ENCODE measurements at places on chromosomes 5 and 9. TPM values are rescaled to one million over a fixed set of nuclear protein-coding genes. Genes with fewer than 3 reads are reported as not detected.

LOX gene
- 13.2 TPM for total RNA-seq

DNA sequence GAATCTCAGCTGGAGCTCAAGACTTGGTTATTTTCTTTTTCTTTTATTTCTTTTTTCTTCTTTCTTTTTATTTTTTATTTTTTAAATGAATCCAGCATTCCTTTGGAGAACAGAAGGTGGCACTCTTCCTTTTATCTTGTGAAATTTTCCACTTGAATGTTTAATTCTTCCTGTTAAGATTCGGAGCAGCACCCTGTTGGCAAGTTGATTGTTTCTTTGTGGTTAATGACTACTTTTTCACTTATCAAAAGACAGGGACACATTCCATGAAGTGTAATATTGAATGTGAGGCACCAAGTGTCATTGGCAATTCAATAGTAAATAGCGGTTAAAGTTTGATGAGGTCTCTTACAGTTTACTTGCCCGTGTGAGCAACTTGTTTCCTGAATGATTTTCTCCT, 240.5 kb upstream of the CHD1 start:
- DNase-seq, result peak; percentile 12

- DNase-seq, result no peak
Observed at GRCh38 chr9:116644091-116644688, 42.9 kb upstream of the TRIM32 start.

DNA sequence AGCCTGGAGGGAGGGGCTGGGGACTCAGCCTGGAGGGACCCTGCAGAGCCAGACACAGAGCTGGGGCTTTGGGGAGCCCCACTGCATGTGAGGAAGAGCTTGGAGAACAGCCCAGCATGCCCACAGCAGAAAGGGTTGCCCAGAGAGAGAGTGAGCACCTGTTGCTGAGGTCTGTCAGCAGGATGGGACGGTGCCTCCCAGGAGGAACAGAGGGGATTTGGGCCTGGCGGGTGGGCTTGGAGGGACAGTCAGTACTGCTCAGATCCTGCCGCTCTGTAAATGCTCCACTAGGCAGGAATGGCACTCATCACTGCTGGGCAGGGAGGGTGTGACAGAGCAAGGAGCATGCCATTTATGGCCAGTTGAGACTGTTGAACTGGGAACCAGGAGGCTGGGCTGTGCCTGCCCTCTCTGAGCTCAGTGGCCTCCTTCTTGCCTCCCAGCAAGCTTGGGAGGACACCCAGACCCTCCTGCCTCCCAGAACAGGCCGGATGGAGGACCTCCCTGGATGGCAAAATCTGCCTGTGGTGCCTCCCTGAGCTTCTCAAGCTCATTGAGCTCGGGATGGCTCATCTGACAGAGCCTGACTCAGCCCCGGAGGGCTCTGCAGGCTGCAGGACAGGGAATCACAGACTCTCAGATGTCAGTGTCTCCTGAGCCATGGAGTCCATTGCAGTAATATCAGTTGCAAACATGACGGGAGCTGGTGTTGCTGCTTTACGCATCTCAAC, 786 bp upstream of the HRCT1 start:
- DNase-seq, result no peak

SPATA31D4 gene
- total RNA-seq, result not detected

GRCh38 chr9:29844251-29844650, 2271.0 kb upstream of the C9orf72 start:
- no peak for DNase-seq

ANKRD55 gene
- total RNA-seq, result not detected

DNA sequence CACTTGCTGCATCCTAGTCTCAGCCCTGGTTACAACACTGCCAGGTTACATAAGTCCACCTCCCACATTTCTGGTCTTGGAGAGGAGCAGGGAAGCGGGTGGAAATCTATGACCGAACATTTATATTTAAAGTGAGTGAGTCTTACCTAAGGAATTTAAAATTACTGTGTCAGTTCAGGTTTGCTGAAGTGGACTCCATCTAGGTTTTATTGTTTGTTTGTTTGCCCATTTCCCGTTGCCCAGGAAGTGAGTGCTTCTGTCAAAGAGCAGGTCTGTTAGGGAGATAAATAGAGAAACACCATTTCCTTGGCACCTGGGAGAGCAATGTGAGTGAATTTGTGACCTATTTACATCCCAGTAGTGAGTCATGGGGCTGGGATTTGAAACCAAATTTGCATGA, 179.5 kb downstream of the KIF4B start:
- DNase-seq, result no peak

C6 gene
- total RNA-seq, result not detected

IER5L gene
- total RNA-seq, result 60.4 TPM

- no peak for DNase-seq
Observed at GRCh38 chr9:106557996-106558667, 304.8 kb upstream of the ZNF462 start.

- DNase-seq, result no peak
Observed at GRCh38 chr5:115544043-115544435, 536 bp downstream of the FEM1C start.

DNA sequence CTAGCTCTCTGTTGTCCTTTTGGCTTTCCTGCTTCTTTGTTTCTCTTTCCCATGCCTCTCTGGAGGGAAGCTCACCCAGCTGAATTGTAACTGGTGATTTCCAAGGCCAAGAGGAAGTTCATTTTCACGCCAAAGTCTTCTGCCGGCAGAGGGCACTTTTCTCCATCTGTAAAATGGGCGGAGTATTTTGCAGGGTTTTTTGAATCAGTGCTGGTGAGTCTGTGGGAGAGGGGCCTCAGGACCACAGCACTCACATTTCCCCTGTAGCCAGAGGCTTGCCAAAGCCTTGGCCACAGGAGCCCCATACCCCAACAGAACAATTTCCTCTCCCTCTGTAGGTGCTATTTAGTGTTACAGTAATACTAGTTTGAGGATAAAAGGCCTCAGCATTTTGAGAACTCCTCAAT, 42.3 kb upstream of the MATR3 start:
- no peak for DNase-seq

DNA sequence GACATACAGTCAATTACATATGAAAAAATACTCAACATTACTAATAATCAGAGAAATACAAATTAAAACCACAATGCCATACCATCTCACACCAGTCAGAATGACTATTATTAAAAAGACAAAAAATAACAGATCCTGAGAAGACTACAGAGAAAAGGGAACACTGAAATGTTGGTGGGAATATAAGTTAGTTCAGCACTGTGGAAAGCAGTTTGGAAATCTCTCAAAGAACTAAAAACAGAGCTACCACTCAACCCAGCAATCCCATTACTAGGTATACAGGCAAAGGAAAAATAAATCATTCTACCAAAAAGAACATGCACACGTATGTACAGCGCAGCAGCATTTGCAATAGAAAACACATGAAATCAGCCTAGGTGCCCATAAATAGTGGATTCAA, 41.6 kb upstream of the CCNG1 start:
- no peak for DNase-seq

DNA sequence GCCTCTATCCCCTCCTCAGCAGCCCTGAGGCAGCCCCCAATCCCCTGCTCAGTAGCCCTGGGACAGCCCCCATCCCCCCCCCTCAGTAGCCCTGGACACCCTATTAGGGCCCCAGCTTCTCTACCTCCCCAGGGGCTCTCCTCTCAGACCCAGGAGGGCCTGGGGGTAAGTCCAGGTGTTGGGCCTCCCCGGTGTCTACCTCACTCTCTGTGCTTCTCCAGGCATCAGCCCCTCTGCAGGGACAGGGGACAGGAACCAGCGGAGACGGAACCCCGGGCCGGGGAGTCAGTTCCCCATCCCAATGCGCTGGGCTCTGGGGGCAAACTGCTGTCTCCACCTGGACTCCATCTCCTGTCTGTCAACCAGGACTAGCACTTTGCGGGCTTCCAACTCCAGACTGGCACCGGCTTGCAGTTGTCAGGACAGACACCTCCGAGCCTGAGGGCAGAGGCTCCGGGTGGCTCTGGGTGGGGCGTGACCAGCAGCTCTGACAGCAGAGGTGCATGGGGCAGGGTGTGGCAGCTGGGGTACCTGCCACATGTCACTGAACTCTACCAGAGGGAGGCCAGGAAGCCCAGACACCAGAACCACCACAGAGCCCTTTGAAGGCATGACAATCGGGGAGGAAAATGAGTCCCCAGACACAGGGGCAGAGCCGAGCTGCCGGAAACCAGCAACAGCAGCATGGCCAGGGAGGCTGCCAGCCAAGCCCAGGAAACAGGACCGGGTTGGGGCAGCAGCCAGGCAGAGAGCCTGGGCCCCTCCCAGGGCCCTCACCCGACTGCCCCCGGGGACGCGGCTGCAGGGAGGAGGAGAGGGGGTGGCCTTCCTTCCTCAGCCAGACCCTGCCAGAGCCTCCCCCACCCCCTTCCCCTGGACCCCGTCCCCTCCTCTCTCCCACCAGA, 17.7 kb upstream of the UBAC1 start:
- no peak for DNase-seq

DNA sequence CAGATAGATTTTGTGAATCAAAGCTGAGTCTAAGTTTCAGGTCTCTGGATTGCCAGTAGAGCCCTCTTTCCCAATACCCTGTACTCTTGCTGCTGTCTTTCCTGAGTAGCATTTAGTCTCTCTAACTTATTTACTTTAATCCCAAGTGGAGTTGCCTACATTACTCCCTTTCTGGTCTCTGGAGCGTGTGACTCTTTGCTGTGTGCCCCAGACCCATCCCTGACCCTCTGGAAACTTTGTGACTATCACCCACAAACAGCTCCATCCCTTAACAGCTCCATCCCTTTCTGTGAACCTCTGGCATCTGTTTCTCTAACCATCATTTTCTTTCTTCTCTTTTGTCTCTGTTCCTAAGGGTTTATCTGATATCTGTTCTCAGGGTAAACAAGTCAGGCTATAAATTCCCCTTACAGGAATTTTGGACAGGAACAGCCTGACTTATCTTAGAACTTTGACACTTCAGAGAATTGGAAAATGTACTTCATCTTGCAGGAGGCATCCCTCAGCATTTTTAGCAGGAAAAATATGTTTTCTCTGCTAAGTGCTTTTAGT, 1167.1 kb upstream of the SEMA6A start:
- DNase-seq, result no peak

GRCh38 chr5:79507251-79508205, 6.4 kb downstream of the HOMER1 start:
- no peak for DNase-seq

- peak; percentile 89 for DNase-seq
Observed at GRCh38 chr9:116234081-116234480, 80.5 kb downstream of the PAPPA start.

DNA sequence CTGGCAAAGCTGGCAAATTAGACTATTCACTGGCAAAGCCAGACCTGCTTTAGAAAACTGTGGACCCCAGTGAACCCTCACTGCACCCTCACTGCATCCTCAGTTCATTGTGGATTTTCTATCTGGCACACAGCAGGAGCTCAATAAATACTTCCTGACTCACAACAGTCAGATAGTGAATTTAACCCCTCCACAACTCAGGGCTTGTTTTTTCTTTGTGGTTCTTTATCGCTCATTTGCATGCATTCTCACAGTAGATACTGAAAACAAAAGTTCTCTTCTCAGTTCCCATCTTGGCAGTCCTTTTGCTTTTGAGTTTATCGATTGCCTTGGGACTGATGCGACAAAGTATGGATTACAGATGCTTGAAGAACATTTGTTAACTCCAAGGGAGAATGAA, 99.8 kb downstream of the ACTL7B start:
- DNase-seq, result no peak

DNA sequence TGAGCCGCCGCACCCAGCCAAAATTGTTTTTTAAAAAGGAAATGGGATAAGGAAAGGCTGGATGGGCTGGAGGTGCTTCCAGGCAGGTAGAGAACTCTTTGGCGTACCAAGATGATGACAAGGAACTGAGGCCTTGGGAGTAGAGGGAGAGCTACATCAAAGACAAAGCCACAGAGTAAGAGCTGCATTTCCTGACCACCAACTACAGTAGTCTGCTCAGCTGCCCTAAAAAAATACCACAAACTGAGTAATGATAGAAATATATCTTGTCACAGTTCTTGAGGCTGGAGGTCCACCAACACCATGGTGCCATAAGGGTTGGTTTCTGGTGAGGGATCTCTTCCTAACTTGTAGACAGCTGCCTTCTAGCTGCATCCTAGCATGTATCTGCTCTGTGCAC, 8.2 kb downstream of the OR1K1 start:
- DNase-seq, result no peak

RNF20 gene
- 26.2 TPM for total RNA-seq

DNA sequence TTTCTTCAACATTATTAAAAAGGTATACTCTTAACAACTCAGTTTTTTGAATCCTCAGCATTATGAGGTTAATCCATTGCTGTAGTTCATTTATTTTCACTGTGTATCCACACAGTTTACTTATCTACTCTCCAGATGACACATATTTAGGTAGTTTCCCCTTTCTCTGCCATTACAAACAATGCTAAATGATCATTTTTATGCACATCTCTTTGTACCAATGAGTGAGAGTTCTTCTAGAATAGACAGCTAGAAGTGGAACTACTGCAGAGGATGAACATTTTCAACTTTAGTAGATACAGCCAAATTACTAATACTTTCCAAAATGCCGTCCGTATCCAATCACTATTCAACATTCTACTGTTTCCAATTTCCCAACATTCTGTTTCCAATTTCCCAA, 11.5 kb downstream of the AFF4 start:
- no peak for DNase-seq

DNA sequence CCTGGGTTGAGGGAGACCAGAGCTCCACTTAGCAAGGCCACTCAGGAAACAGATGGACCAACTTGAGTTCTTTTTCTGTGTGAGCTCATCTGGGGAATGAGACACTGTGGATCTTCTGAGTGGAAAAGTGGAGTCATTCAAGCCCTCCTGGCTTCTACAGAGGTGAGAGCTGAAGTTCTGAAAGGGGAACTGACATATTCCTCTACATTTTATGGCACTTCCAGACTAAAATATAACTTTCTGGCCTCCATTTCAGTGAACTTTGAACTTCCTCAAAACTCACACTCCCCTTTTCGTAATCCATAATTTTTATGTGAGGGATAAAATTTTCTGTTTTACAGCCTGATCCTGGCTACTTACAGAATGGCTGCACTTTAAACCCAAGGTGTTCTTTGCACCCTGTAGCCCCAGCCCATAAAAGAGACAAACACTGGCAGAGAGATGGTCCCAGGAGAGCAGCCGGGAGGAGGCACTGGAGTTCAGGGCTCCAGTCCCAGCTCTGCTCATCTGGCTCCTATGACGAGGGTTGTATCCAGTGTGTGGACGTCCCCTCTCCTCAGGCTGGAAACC, 10.8 kb downstream of the SPAAR start:
- no peak for DNase-seq

GRCh38 chr5:41968153-41968723, 43.2 kb downstream of the FBXO4 start:
- DNase-seq, result no peak

DNA sequence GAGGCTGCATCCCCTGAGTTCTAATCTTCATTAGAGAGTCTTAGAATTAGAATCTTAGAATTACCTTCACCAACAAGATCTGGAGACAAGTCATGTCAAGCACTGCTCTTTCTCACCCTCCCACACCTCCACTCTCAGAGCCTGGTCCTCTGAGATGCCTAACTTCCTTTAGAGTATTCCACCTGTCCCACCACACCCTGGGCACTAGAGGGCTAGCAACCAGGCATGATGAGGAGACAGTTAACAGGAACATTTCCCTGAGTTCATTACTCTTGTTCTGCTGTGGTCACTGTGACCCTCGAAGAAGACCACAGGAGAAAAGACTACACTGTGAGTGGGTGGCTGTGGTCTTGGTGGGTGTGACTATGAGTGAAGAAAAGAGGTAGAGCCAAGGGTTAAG, 25.2 kb upstream of the MAP1B start:
- DNase-seq, result no peak

NCS1 gene
- total RNA-seq, result 69.2 TPM
